Kidney glomerular epithelial cell (primary cell): ENCODE measurements at places on chromosomes 16 and 17.

GRCh38 chr16:23847948-23848347 is 12.2 kb downstream of the PRKCB start:
- DNase-seq: no peak

DNA sequence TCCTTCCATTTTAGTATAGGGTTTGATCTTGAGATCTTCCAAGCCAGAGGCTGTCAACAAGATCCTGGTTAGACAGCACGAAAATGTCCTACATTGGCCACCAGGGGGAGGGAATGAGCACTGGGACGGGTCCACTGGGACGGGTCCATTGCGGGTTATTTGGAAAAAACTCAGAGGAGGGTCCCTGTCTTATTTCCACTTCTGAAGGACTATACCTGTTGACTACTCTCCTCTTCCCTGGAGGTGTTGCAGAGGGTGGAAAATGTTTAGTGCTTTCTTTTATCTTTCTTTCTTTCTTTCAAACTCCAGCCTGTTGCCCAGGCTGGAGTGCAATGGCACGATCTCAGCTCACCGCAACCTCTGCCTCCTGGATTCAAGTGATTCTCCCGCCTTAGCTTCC is 2.5 kb downstream of the TTLL6 start:
- DNase-seq: peak; percentile 20

GRCh38 chr17:31093866-31094599 is 744 bp upstream of the NF1 start:
- DNase-seq: no peak

- DNase-seq: no peak
Observed at GRCh38 chr16:80230328-80231120, 310.3 kb upstream of the DYNLRB2 start.

GRCh38 chr17:49156256-49156655 is 23.7 kb downstream of the B4GALNT2 start:
- DNase-seq: no peak

GRCh38 chr17:55318081-55318480 is 53.3 kb downstream of the HLF start:
- DNase-seq: no peak

- no peak for DNase-seq
Observed at GRCh38 chr16:1907226-1907860, 10.9 kb downstream of the HS3ST6 start.

- DNase-seq: no peak
Observed at GRCh38 chr16:71357681-71358080, 842 bp upstream of the CALB2 start.
